ENCODE measurements at places on chromosomes 7 and 10.

- DNase-seq, result peak; percentile 36
Measured at GRCh38 chr10:99532687-99533495, at the start of gene NKX2-3. NKX2-3 (plus strand) TSS chr10:99532942; CDS start chr10:99533132, 190 bp downstream.

- DNase-seq, result no peak
Measured at GRCh38 chr10:118838364-118838763, 83.6 kb upstream of the CACUL1 start.

DNA sequence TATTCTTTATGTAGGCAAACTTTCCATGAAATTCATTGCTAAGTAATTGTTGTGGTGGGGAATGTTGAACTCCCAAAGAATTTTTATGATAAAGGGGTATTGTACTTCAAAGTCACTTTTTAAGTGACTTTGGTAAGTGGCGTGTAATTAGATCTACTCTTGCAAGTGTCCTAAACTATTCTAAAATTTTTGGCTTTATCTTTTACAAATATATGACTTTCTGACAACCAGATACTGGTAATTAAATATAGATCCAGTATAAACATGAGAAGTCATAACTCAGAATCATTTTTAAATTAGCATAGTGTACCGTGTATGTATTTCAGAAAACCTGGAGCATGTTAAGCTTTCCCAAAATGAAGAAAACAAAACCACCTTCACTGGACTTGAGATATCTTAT, 84.7 kb upstream of the HGF start:
- no peak for DNase-seq

- no peak for DNase-seq
Measured at GRCh38 chr10:78578929-78579328, 489.8 kb upstream of the ZMIZ1 start.

GRCh38 chr10:68446179-68446578, 25.6 kb downstream of the DNA2 start:
- no peak for DNase-seq

DNA sequence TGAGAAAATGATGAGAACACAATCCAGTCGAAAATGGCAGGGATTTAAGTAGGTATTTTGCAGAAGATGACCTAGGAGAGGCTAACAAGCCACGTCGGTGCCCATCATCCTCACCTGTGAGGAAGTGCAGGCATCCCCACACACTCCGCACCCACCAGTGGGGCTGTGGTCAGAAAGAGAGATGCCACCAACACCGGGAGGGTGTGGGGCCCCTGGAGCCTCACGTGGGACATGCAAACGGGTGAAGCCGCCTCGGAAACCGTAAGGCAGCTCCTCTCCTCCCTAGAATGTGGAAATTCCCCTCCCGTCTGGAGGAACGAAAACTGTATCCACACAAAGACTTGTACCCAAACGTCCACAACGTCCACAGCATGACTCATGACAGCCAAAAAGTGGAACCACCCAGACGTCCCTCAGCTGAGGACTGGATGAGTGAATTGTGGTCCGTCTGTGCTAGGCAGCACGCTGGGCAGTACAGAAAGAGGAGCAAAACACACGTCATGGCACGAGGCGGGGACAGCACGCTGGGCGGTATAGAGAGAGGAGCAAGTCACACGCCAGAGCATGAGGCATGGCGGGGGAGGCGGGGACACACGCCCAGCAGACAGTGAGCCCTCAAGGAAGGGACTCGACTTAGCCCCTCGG, 246.0 kb downstream of the ELFN1 start:
- DNase-seq, result no peak

- DNase-seq, result no peak
Measured at GRCh38 chr7:129750091-129750490, 138.6 kb downstream of the NRF1 start.

DNA sequence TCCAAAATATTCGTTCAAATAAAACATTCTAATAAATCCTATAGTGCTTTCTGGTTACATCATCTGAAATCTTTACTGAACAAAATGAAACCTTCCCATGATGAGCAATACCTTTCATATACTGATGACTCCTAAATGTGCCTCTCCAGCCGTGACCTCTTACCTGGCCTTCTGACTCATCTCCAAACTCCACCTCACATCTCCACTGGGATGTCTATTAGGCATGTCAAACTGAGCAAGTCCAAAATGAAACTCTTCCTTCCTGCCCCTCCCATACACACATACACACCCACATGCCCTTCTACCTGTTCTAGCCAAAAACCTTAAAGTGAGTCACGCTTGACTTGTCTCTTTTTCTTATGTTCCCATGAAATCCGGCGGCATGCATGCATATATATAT, 22.9 kb downstream of the GSAP start:
- peak; percentile 63 for DNase-seq

GRCh38 chr10:128072941-128073645, 53.1 kb downstream of the MKI67 start:
- no peak for DNase-seq

GRCh38 chr10:122062831-122063674, 74.1 kb downstream of the TACC2 start:
- peak; percentile 95 for DNase-seq

DNA sequence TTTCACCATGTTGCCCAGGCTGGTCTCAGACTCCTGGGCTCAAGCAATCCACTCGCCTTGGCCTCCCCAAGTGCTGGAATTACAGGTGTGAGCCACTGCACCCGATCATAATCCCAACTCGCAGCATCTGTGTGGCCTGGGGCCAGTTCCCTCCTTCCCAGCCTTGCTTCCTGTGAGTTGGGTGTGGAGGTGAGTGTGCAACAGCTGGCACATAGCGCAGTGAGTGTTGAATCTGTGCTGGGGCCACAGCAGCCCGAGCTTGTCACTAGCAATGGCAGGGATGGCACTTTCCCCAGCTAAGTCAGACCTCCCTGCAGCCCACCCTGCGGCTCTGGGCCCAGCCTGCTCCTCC, 12.2 kb downstream of the TMEM184A start:
- no peak for DNase-seq

GRCh38 chr10:71124921-71125748, 87.2 kb upstream of the UNC5B start:
- no peak for DNase-seq

GRCh38 chr7:50303335-50304128, 984 bp upstream of the IKZF1 start:
- no peak for DNase-seq

All from cardiac fibroblast (primary cell).